ENCODE measurements at places on chromosomes 11 and 22.

DNA sequence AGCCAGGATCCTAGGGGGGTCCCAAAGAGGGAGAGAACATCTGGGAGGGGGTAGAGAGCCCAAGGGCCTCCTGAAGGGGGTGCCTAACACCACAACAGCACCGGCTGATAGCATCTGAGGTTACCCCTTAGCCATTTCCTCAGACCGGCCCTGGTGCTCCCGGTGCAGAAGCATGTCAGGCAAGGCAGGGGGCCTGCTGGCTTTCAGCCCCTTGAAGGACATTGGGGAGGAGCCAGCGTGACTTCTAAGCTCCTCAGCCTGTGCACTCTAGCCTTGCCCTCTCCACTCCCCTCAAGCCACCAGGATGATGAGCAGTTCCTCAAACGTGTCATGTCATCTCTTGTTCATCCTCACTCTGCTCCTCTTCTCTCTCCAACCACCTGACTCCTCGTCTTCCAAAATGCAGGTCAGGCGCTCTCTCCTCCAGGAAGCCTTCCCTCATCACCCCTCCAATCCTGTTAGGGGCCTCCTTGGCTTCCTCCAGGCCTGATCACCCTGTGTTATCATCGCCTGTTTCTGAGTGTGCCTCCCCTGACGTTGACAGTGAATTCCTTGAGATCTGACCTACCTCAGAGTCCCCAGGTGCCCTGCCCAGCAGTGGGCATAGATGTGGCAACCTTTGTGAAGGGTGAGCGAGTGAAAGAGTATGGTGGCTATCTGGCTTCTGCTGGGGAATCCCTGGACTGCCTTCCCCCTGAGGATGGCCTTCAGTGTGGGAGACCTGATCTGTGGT, 6.1 kb downstream of the P2RY2 start:
- DNase-seq = no peak

DNA sequence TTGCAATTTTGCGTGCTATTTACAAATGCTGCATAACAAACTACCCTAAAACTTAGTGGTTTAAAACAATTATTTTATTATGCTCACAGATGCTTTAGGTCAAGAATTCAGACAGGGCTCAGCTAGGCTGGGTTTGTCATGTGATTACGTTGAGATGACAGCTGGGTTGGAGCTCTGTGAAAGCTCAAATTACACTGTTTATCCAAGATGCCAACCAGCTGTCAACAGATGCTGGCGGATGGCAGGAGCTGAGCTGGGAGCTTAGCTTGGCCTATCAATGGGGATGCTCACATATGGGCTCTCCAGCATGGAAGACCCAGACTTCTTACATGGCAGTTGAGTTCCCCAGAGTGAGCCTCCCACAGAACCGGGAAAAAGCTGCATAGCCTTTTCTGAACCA, 62.7 kb downstream of the STK33 start:
- no peak for DNase-seq

- peak; percentile 32 for DNase-seq
Observed at GRCh38 chr11:69193629-69194028, 37.9 kb downstream of the SMIM38 start.

- no peak for DNase-seq
Observed at GRCh38 chr11:83070731-83071566, 748 bp downstream of the RAB30 start.

GRCh38 chr11:110513846-110514437, 84.2 kb downstream of the FDX1 start:
- DNase-seq = peak; percentile 80

DNA sequence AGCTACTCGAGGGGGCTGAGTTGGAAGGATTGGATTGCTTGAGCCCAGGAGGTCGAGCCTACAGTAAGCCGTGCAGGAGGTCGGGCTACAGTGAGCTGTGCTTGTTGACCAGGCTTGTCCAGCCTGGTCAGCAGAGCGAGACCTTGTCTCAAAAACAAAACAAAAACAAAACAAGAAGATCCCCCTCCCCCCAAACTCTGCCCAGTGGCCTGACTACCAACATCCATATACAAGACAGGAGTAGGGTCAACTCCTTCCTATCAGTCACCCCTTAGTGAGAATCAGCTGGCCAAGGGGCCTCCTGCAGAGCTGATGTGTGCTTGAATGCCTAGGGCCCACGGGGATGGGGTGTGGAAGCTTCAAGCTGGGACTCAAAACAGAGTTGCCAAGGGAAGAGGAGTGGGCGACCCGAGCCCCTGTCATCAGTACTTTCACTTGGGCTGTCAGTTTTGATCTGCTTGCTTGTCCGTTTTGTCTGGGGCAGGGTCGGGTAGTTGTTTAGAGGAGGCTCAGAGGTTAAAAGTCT, 942 bp upstream of the TSPAN18 start:
- no peak for DNase-seq

DNA sequence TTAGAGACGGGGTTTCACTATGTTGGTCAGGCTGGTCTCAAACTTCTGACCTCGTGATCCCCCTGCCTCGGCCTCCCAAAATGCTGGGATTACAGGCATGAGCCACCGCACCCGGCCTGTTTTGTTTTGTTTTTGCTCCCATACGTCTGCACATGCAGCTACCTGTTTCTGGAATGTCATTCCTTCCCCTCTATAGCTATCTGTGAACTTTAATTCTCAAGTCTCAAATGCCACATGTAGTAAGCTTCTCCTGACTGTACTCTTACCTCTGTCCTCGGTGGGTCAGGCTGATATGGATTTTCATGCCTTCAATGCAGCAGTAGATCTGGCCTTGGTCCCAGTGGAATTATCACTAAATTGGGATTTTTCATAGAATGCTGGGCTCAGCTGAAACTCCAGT, 12.4 kb upstream of the SWAP70 start:
- DNase-seq = no peak

GRCh38 chr11:24965748-24966147, 468.9 kb downstream of the LUZP2 start:
- DNase-seq = peak; percentile 1

DNA sequence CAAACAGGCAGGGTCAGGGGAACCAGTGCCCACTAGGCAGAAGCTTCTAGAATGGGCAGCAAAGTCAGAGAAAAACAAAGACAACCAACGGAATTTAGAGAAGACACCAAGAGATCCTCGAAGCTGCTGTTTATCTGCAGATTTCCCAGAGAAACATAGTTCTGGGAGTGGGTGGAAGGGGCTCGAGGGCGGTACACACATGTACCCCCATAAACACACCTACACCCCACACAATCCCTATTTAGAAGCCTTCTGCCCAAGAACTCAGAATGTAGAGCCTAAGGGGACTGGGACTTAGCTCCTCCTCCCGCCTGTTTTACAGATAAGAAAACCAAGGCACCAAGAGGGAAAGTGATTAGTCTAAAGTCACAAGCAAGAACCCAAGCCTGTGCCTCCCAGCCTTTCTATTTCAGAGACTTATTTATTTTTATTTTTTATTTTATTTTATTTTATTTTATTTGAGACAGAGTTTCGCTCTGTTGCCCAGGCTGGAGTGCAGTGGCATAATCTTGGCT, 6.4 kb downstream of the NPTXR start:
- no peak for DNase-seq

- DNase-seq = peak; percentile 44
Observed at GRCh38 chr22:26825960-26826935, 168.9 kb downstream of the MIAT start.

GRCh38 chr11:110866081-110866480, 153.8 kb upstream of the ARHGAP20 start:
- no peak for DNase-seq

- peak; percentile 39 for DNase-seq
Observed at GRCh38 chr11:74154620-74155281, 16.1 kb downstream of the C2CD3 start.

- no peak for DNase-seq
Observed at GRCh38 chr22:25146906-25147641, 52.6 kb upstream of the CRYBB3 start.

- DNase-seq = no peak
Observed at GRCh38 chr22:50014655-50015401, 2.3 kb upstream of the IL17REL start.

GRCh38 chr22:45399712-45400445, 13.5 kb downstream of the SMC1B start:
- no peak for DNase-seq

DNA sequence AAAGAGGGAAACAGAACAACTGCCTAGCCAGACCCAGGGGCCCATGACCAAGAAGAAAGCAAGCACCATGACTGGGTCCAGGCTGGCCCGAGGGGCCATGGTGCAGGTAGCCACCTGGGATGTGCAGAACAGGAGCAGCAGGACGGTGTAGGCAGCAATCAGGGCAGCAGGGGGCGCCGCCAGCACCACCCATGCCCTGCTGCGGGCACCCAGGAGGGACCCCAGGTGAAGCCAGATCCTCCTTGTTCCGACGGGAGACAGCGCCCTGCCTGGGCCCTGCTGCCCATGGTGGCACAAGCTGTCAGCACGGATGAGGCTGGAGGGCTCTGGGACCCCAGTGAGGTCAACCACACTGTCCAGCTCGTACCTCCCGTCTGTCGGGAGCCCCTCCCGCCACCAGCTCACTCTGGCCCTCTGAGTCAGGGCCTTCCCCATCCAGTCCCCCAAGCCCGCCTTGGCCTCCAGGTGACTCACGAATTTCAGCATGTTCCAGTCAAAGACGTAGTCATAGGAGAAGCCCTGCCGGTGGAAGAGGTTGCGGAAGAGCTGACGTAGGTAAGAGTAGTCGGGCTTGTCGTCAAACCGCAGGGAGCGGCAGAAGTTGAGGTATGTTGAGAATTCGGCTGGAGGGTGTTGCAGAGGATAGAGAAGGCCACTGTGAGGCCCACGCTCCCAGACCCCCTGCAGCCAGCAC, 18.8 kb downstream of the CSNK1E start:
- DNase-seq = peak; percentile 84

DNA sequence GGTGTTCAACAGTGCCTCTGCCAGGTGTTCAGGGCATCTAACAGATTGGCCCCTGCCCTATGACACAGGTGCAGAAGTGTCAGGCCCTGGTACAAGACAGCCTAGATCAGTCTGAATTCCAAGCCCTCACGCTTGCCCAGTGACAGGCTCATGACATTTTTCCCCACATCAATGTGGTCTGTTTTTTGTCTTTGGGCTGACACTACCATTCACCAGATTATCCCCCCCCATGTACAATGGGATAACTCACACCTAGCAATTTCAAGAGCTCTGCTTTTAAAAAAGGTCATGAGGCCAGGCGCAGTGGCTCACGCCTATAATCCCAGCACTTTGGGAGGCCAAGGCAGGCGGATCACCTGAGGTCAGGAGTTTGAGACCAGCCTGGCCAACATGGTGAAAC, 155.5 kb upstream of the PITPNB start:
- no peak for DNase-seq

DNA sequence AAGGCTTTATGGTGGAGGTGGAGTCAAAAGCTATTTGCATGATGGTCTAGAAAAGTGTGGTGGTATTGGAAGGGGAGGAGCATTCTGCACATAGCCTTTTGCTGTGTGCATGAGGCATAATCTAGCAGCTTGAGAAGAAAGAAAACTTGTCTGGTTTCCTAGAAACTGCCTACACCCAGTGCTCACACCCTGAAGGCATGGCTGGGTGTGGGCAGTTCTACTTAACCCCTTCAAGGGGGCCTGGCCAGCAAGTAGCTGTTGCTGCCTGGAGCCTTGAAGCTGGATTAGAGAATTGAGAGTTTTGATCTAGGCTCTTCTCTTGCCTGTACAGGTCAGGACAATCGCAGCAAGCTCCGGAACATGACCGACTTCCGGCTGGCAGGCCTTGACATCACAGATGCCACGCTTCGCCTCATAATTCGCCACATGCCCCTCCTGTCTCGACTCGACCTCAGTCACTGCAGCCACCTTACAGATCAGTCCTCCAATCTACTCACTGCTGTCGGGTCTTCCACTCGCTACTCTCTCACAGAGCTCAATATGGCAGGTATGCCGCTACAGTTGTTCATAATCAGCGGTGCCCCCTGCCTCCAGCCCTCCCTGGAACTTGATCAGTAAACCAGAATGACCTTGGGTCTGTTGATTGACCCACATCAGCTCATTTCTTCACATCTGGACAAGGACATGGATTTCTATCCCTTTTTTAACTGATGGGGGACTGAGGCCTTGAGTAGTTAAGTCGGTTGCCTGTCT, 12.2 kb upstream of the GRK2 start:
- DNase-seq = no peak

DNA sequence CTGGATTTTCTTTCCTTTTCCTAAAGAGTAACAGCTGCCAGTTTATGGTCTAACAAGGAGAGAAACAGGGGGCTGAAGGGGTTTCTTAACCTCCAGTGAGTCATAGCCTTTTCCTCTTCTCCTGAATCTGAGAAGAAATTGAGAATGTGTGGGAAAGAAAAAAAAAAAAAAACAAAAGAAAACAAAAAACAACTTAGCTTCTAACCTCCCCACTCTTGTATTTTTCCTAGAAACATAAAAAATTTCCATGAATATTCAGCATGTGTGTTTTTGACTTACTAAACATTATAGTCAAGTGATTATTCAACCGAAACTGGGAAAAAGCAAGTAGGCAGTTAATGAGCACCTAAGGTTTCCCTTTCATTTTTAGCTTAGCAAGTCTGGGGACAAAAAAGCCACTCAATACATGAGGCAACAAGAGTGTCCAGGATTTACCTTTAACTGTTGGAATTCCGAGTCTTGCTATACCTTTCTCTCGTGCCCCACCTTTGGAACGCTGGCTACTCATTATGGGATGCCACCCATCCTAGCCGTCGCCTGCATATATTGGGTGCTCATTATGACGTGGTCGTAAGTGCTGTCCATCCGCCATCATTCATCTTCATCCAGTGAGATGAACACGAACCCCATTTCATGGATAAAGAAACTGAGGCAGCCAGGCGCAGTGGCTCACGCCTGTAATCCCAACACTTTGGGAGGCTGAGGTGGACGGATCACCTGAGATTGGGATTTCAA, 2.4 kb downstream of the ASPHD2 start:
- DNase-seq = peak; percentile 29

DNA sequence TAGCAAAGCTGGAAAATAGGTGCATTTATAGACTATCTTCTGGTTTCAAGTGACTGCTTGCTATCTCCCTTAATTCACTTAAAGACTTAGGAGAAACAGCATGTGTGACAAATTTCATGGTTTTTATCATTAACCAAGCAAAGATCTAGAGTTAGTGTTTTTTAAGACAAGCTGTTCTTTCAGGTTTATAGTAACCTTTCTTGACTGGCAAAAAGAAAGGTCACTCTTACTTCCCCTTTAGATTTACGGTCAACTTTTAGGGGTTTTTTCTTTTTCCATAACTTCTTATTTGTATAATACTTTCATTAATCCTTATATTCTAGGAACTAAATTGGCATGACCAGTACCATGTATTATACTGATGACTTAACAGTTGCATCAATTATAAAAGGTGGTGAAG, 46.6 kb downstream of the KDM2A start:
- no peak for DNase-seq

DNA sequence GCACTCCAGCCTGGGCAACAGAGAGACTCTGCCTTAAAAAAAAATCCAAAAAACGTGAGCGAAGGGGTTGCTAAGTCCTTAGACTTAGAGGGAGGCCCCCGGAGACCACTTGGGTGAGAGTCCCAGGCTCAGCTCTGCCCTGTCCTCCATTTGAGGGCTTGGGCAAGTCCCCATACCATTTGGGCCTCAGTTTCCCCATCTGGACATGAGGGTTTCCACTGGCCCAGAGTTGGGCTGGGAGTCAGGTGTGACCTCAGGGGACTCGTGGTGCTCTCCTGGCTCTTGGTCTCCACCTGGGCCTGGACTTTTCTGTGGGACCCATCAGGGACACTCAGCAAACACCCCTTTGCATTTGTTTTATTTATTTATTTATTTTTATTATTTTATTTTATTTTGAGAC, 35.2 kb upstream of the CSNK1E start:
- DNase-seq = no peak
